Fibroblast of skin of left quadriceps (primary cell): ENCODE measurements at places on chromosomes 6 and 20.
A peak's percentile ranks its signal among the peaks of the same experiment; 100 is the strongest.

DNA sequence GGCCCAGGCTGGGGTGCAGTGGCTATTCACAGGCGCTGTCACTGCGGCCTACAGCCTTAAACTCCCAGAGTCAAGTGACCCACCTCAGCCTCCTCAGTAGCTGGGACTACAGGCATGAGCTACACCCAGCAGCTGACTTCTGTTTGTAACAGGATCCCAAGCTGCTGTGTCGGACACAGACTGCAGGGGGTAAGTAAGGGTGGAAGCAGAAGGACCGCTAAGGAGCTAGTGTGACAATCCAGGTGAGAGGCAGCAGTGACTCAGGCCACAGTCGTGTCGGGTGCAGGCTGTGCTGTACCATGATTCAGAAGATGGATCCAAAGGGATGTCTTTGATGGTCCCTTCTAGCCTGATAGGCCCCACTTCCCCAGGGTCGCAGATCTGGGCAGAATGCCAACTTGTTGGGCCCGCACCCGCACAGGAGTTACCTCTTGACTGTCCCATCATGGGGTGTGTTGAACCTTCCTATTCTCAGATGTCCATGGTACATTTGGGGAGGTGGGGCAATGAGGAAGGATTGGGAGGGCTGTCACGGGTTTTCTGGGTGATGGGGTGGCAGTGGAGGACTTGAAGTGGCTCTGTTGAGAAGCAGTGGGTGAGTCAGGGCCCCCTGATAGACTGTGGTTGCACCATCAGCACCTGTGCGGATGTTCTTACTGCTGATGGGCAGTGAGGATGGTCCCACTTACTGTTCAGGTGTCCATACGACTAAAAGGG, 25.3 kb downstream of the AAR2 start:
- no peak for DNase-seq

DNA sequence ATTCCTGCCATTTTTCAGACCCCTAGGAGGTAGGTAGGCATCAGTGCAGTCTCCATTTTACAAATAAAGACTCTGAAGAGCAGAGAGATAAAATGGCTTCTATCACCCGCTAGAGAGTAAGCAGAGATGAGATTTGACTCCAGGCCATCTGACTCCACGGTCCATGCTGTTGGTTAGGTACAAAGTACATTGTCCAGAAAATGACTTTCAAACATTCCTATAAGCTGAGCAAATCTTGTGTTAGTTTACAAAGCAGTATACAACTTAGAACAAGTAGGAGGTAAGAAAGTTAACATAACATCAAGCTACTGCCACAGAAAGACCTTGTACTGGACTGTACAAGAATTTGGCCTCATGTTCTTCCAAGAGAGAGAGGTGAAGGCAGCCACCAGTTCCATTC, 14.9 kb downstream of the BTN1A1 start:
- DNase-seq = no peak

DNA sequence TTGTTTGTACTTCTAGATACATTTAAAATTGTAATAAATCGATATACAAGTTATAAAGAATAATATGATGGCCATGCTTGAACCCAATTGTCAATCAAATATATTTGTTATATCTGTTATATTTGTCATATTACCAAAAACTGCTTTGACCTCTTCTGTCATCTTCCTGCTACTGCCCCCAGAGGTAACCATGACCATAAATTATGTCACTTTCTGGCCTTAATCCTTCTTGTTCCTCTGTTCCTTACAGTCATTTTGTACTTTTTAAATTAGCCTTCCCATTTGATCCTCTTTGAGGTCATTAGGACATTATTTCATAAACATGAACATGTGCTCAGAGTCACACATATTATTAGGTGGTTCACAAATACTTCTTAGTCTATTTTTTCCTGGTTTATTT, 124.7 kb downstream of the HFE start:
- DNase-seq = no peak

DNA sequence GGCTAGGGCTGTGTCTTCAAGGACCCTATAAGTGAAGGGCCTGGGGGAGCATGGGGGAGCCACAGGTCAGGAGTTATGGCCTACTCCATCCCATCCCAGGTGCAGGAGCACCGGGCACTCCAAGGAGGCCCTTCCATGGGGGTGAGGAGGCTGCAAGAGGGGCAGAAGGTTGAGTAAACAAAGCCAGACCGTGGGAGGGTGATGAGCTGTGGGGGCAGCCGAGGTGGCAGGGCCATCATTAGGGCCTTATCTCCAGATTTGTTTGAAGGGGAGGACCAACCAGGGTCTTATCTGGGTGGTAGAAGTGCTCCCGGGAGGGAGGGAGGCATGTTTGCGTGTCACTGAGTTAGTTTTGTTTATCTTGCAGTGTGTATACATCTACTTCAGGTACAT, 2.1 kb upstream of the FAM83C start:
- no peak for DNase-seq

GRCh38 chr20:57426271-57426689, 35.1 kb downstream of the RBM38 start:
- DNase-seq = no peak

DNA sequence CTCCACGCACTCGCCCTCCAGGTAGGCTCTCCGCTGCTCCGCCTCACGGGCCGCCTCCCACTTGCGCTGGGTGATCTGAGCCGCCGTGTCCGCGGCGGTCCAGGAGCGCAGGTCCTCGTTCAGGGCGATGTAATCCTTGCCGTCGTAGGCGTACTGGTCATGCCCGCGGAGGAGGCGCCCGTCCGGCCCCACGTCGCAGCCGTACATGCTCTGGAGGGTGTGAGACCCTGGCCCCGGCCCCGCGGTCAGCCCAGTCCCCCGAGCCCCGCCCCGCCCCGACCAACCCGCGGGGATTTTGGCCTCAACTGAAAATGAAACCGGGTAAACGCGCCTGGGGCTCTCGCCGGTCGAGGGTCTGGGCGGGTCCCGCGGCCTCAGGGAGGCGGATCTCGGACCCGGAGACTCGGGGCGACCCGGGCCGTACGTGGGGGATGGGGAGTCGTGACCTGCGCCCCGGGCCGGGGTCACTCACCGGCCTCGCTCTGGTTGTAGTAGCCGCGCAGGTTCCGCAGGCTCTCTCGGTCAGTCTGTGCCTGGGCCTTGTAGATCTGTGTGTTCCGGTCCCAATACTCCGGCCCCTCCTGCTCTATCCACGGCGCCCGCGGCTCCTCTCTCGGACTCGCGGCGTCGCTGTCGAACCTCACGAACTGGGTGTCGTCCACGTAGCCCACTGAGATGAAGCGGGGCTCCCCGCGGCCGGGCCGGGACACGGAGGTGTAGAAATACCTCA, 598 bp downstream of the HLA-B start:
- no peak for DNase-seq

GRCh38 chr20:59823030-59823423, 110.4 kb downstream of the SYCP2 start:
- DNase-seq = no peak

DNA sequence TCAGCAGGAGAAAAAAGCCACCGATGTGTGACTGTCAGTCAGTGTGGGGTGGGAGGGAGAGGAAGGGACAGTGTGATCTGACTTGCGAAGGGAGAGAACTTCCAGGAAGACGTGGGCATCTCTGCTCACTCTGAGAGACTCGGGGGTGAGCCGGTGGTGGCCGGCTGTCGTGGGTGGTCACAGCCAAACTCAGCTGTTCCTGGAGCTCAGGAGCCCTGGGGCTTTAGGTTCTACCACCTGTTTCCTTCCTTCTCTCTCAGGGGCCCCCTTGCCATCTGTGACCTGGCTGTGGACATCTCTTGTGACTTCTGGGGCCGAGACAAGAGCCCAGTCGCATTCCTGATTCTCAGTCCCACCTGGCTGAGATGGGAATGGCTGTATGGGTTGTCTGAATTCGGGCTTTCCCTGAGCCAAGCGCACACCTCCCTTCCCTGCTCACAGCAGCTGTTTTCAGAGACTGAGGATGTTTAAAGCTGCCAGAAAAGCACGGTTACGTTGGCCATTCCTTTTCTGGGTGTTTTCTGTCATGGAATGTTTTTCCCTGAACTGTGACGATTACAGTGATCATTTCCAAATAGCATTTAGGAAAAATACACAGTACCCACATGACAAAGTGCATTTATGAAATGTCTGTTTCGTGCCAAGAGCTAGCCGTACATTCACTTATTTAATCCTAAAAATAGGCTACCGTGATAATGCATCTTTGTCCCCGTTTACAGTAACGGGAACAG, 36.5 kb downstream of the SYNJ2 start:
- no peak for DNase-seq

- no peak for DNase-seq
These were observed 160.4 kb upstream of the TAB2 start for GRCh38 chr6:149157126-149157525.

DNA sequence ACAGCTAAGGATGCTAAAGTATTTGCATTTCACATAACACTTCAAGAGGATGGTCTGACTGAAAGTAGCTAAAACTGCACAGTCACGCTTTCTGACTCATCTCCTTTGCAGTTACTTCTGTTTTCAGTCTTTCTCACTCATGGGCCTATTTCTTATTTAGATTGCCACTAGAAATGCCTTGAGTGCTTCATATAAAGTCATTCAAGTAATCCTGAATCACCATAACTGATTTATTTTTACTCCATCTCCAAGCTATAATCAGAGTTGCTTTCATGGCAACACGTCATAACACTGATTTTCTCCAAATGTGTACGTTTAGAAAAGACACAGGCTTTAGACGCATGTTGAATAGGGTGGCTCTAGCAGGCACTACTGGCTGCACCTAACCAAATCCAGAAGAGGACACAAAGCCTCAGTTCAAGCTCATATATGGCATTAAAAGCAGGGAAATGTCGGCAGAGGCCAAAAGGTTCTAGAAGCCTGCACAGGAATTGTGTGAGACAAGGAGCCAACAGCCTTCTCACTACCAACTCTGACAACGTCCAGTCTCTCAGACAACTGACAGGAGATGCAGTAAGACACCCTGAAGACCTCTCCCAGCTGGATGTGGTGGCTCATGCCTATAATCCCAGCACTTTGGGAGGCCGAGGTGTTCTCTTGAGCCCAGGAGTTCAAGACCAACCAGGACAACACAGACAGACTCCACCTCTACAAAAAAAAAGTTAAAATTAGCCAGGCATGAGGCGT, 64.1 kb upstream of the BEND6 start:
- peak; percentile 87 for DNase-seq

DNA sequence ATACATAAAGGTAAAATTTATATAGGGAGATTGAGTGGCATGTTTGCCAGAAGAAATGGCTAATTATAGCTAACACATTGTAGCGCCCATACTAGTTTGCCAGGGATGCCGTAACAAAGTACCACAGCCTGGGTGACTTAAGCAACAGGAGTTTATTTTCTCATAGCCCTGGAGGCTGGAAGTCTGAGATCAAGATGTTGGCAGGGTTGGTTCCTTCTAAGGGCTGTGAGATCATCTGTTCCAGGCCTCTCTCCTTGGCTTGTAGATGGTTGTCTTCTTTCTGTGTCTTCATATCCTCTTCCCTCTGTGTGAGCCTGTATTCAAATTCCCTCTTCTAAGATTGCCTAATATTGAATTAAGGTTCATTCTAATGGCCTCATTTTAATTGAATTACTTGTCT, 417.5 kb upstream of the OPRM1 start:
- DNase-seq = no peak

GRCh38 chr6:159527351-159527750, 165.7 kb downstream of the SOD2 start:
- DNase-seq = no peak

DNA sequence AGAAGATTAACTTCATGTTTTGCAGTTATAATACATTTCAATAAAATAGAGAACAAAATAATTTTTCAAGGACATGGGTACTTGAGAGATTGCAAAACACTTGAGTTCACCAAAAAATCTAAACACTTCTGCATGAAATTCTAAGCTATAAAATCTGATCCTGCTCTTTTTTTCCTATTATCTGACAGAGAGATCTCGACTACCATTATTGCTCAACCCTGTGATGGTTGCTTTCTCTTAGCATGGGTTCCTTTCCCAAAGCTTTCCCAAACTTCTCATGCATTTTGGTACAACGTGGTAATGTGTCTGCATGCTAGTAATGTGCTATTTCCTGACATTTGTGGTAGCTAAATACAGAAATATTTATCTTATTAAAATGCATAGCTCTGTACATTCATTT, 1243.1 kb upstream of the ADGRB3 start:
- DNase-seq = no peak

GRCh38 chr6:130500693-130501092, 134.9 kb downstream of the TMEM200A start:
- peak; percentile 96 for DNase-seq

DNA sequence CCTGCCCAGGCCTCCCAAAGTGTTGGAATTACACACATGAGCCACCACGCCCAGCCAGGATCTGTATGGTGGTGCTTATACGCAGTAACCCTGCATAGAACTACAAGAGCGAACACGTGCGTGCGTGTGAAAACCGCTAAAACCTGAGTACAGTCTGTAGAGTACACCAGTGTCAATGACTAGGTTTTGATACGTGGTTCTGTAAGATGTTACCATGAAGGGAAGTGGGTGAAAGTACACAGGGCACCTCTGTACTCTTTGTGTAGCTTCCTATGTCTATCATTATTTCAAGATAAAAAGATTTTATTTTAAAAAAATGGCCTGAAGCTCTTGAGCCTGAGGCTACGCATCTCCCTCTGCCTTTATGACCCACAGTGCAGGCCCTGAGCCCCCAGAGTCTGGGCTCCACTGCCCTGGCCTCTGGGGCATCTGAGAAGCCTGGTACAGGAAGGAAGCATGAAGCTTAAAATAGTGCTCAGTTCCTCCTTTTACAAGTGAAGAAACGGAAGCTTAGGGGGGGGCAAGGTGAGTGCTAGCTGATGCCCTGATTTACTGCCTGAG, 21.6 kb downstream of the LY86 start:
- no peak for DNase-seq

DNA sequence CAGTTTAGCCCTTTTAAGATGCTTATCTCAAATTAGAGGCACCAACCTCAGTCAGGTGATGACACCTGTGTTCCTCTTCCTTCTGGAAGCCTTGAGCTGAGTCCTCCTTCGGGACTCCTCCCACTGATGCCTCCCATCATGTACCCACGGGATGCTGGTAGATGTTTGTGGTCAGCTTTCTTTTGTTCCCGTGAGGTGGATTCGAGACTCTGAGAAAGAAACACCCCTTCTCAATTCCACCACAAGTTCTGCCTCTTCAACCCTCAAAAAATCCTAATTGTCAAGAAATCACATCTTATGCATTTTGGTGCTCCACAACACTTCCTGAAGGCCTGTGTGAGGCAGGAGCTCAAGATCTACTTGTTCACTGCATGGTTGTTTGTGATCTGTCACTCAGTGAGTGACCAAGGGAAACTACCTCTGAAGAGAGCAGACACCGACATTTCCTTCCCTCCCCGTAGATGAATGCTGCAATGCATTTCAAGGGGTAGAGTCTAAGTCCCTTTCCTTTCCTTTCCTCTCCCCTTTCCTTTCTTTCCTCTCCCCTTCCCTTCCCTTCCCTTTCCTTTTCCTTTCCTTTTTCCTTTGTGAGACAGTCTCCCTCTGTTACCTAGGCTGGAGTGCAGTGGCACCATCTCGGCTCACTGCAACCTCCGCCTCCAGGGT, 50.5 kb downstream of the PCNA start:
- no peak for DNase-seq

DNA sequence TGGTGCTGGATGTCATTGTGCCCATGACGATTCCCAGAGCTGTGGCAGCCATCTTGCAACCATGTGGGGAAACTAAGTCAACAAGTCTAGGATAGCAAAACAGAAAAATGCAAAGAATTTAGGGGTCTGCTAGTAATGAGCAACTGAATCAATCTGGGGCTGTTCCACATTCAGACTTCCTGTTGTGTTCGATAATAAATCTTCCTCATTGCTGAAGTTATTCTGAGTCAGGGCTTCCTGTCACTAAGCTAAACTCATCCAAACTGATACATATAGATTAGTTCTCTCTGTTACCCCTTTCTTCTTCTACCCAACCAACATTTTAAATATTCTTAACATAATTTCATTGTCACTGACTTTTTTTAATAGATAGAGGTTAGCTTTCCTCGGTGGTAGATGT, 205.9 kb downstream of the HACE1 start:
- no peak for DNase-seq
